ENCODE measurements at places on chromosomes 4 and X. TPM values are rescaled to one million over a fixed set of nuclear protein-coding genes. Genes with fewer than 3 reads are reported as not detected.

The NEXMIF gene
- total RNA-seq: 1.6 TPM

- no peaks in the 10 kb centered on the region for H3K27me3 ChIP-seq
- peaks cover 6% of the 10 kb centered on the region for H3K36me3 ChIP-seq
Observed at GRCh38 chr4:86967073-86967472, 32.3 kb downstream of the AFF1 start.

GRCh38 chr4:86359944-86360478, at the start of gene MAPK10:
MAPK10 (minus strand) TSS chr4:86360053.
- H3K36me3 ChIP-seq: no peaks in the 10 kb centered on the region
- H3K4me3 ChIP-seq: peak within 1 kb of the TSS; percentile 86
- H3K27ac ChIP-seq: peak within 1 kb of the TSS; percentile 89
- H3K4me1 ChIP-seq: peaks cover 11% of the 10 kb centered on the region

- H3K36me3 ChIP-seq: no peaks in the 10 kb centered on the region
- H3K27me3 ChIP-seq: no peaks in the 10 kb centered on the region
- DNase-seq: no peak
- no peak overlapping the region for H3K4me3 ChIP-seq
- no peaks in the 10 kb centered on the region for H3K4me1 ChIP-seq
- no peak overlapping the region for H3K27ac ChIP-seq
Observed at GRCh38 chrX:142616636-142617035, 409.1 kb upstream of the SPANXN4 start.

- no peaks in the 10 kb centered on the region for H3K36me3 ChIP-seq
- H3K4me3 ChIP-seq: no peak overlapping the region
- no peaks in the 10 kb centered on the region for H3K27me3 ChIP-seq
Observed at GRCh38 chr4:93203708-93204107, 624.8 kb upstream of the ATOH1 start.

GRCh38 chr4:3250956-3251690, 2.2 kb downstream of the MSANTD1 start:
- DNase-seq: peak; percentile 28
- no peaks in the 10 kb centered on the region for H3K36me3 ChIP-seq
- no peak overlapping the region for H3K27ac ChIP-seq
- H3K4me3 ChIP-seq: no peak overlapping the region
- no peaks in the 10 kb centered on the region for H3K4me1 ChIP-seq
- H3K27me3 ChIP-seq: no peaks in the 10 kb centered on the region
